ENCODE measurements at places on chromosomes 12 and 14.

- DNase-seq = no peak
Observed at GRCh38 chr14:58873228-58873953, 235.6 kb downstream of the DACT1 start.

GRCh38 chr14:74962046-74962445, 6.6 kb upstream of the PGF start:
- DNase-seq = no peak

GRCh38 chr14:48738186-48738925, 847.8 kb downstream of the RPS29 start:
- DNase-seq = no peak

- no peak for DNase-seq
Observed at GRCh38 chr14:93536945-93537344, 106.2 kb downstream of the UNC79 start.

GRCh38 chr12:32134101-32134888, 27.6 kb downstream of the BICD1 start:
- DNase-seq = no peak

DNA sequence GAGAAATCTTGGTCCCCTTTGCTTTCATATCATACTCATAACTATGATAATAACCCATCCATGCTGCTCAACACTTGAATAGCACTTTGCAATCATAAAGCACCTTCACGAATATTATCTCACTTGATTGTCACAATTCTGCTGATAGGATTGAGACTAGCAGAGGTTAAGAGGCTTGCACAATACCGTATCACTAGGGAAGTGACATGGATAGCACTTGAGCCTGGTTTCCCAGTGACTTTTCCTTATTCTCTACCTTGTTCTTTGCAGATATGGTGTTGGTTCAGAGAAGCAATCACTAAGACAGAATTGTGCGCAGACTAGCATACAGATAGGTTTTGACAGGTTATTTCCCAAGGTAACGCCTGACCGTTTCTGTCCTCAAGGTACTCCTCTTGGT, 186.6 kb upstream of the GZMB start:
- DNase-seq = no peak

- no peak for DNase-seq
Observed at GRCh38 chr12:11746024-11746771, 96.7 kb downstream of the ETV6 start.

- DNase-seq = no peak
Observed at GRCh38 chr12:110058875-110059615, 10.7 kb upstream of the C12orf76 start.

- peak; percentile 80 for DNase-seq
Observed at GRCh38 chr12:57771236-57771872, 551 bp downstream of the METTL1 start.

- DNase-seq = no peak
Observed at GRCh38 chr14:71964716-71965115, 32.5 kb downstream of the RGS6 start.

- no peak for DNase-seq
Observed at GRCh38 chr14:71208702-71209357, 301.6 kb downstream of the PCNX1 start.

DNA sequence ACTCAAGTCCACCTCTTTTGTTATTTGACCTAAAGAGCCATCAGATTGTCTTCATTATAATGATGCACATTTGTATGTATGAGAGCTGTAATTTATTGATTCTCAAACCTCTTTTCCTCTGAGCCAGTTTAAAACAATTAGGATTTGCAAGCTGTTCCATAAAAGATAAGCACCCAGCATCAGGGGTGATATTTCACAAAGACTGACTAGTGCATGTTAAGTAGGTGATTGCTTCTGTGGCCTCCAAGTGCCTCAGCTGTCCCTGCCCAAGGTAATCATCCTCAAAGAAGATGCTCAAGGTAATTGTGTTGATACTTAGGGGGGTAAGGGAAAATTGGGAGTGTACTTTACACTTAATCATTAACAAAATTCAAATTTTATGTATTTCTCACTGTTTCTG, 18.2 kb downstream of the CEP128 start:
- no peak for DNase-seq

DNA sequence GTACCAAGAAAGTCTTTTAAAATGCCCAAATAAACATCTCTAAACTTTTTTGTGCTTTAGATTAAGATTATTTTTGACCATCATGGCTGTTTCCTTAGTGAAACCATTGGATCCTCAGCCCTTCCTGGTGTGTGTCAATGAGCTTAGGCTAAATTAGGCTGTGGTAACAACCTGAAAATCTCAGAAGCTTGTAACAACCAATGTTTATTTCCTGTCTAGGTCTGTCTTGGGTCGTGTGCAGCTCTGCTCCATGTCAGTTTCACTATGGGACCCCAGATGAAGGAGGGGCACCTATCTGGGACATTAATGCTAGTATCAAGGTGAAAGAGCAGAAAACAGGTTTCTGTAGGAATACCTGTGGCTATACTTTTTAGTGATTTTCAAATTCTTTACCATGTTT, 49.9 kb downstream of the KCNMB4 start:
- no peak for DNase-seq

DNA sequence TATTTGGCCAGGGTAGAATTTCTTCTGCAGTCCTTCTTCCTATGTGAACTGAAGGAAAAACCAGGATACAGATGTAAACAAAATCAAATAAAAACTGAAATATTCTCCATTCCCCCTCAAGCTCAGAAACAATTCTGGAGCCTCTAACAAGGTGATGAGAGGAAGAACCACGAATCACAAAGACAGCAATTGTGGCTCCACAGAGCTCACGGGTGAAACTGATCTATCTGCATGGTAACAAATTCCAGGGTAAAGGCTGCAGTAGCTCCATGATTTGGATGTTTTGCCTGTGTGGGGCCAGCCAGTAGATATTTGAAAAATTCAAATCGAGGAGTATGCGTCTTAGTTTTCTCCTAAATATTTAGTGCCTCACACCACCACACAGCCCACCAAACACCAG, 10.6 kb downstream of the GRIN2B start:
- DNase-seq = no peak

GRCh38 chr12:85457016-85457415, 177.0 kb downstream of the ALX1 start:
- no peak for DNase-seq

DNA sequence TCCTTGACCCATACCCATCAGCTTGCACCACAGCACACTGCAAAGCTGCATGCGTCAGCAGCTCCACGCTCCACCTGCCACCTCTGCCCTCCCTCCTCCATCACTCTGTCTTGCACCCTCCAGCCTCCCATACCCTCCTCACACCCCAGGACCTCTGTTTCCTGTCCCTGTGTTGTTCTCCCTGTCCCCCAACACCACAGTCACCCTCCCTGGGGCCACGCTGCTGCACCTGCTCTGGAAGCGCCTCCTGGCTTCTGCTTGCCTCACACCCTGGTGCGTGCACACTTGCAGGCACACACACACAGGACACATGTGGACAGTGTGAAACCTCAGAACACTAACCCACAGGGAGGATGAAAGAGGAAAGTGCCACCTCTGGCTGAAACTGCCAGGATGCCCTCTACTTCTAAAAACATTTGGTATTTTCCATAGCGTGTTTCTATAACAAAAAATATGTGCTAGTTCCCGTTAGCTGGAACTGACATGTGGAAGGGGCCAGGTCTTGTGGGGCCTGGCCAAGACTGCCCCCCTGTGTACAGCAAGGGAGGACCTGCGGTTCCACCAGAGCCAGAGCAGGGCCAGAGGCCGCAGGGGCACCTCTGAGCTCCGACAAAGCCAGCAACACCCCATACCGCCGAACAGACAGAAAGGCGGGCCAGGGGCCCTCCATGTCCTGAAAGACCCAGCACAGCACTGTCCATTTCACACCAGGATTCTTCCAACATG, 10.0 kb downstream of the BRF1 start:
- no peak for DNase-seq

DNA sequence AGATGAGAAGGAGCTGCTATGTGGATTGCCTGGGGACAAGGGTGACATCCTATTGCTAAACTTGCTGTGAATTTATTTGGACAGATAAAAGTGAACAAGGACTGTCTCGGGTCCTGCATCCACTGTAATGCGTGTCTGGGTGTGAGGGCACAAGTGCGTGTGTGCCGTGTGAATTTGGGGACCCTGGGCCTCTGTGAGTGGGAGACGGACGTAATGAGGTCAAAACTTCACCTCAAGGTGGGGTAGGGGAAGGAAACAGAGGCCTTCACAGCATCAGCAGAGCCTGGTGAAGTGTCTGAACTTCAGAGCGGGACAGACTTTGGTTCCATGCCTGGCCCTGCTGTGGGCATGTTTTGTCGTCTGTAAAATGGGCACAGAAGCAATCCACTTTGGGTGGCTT, 14.8 kb downstream of the ASB2 start:
- DNase-seq = no peak

GRCh38 chr12:114659084-114659483, 24.9 kb downstream of the TBX3 start:
- DNase-seq = no peak

GRCh38 chr12:117820216-117820907, 148.4 kb downstream of the KSR2 start:
- DNase-seq = no peak

DNA sequence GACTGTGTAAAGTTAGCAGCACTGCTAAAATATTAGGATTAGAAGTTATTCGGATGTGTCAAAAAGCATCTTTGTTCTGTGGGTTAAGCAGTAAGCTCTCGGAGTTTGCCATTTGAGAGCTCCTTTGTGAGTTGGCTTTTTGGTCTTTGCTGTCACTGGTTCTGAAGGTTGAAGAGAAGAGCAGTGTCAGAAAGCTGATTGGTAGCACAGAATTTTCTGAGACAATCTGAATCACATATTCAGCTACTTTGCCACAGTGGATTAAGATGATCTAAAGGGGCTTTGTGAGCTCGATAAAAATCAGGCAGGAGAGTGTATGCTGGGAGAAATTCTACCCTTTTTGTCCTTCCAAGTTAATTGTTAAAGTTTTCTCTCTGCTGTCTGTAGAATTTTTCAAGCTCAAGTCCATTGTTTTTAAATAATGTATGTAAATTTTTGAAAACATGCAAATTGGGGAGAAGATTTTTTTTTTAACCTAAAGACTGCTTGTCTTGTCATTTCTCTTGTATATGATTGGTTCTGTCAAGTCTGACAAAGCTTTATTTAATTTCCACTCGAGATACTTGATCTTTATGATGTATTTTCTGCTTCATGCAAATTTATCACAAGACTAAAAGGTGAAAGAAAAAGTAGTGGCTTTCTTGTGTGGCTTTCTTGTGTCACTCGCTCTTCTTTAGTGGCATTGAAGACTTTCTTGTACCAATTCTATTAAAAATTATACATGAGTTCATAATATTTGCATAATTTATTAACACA, 307.3 kb downstream of the EGLN3 start:
- no peak for DNase-seq

DNA sequence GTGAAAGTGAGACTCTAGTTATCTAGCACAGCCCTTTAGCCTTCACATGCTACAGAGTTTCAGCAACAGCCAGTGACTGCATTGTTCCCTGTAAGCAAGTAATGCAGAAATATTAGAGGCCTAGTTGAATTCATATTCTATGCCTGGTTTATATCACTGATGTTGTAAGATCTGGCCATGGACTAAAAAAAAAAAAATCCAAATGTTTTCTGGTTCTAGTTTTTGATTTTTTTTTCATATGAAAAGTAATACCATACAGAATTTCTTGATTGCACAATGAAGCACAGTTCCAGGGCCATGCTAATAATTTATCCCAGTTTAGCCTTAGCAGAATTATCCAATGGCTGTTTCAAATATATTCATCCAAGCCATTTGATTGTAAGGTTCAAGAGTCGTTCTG, 341.5 kb upstream of the DDHD1 start:
- DNase-seq = no peak

DNA sequence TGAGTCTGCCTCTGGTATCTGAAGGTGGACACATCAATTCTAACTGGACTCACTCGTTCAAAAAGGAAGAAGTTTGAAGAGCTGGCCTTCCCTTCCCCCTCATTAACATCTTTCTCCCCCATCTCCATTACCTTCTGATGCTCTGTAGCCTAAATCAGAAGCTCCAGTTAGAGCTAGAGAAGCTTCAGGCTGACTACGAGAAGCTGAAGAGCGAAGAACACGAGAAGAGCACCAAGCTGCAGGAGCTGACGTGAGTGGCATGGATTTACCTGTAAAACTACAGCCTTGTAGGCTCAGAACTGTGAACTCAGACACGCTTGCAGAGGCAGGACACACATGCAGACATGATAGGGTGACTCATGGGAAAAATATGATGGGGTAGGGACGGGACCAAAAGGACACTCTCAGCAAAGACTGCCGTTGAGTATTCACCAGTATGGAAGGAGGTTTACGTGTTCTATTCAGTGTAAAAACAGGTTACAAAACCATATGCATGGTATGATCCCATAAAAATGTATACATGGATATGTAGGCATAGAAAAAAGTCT, 14.3 kb upstream of the PIP4K2C start:
- no peak for DNase-seq

GRCh38 chr14:69613312-69614073, 2.1 kb downstream of the SUSD6 start:
- DNase-seq = no peak
